ENCODE measurements at places on chromosomes 12 and 14.

DNA sequence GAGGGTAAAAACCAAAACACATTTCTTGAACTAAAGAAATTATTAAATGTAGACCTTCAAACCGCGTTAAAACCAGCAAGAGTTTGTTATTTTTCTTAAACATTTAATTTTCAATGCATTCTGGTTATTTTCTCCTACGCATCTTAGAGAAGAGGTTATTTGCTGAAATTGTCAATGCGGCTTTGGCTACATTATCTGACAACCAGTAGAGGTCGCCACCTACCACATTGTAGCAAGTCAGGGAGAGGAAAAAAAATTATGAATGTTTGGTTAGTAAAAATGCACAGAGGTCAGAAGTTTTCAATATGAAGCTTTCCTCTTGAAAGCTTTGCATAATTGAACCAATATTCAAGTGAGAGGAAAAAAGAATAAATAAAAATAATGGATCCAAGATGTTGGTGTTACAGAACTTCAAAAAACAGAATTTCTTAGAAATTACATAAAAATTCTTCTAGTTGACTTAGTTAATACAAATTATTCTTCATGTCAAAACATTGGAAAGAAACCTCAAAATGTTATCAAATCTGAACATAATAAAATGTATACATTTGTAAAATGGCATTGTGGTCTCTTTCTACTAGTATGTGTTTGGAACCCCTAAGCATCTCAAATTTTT, 159.4 kb upstream of the TMTC2 start:
- DNase-seq = peak; percentile 55

- DNase-seq = no peak
Observed at GRCh38 chr14:88618476-88618875, 55.6 kb downstream of the ZC3H14 start.

DNA sequence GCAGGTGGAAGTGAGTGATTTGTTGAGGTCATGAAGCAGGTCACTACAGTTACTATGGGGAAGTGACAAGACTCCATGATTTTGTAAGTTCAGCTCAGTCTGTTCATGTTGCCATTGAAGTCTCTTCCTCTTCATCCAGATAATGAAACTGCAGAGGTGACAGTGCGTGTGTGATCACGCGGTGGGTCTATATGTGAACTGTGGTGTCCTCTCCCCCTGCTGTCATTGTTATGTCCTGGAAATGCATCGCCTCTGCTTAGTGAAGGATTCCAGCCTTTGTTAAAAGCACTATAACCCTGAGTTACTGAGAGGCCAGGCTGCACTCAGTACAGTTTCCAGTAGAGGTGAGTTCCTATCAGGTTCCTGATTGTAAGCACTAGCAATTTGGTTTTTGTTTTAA, 216.2 kb upstream of the RMST start:
- no peak for DNase-seq

DNA sequence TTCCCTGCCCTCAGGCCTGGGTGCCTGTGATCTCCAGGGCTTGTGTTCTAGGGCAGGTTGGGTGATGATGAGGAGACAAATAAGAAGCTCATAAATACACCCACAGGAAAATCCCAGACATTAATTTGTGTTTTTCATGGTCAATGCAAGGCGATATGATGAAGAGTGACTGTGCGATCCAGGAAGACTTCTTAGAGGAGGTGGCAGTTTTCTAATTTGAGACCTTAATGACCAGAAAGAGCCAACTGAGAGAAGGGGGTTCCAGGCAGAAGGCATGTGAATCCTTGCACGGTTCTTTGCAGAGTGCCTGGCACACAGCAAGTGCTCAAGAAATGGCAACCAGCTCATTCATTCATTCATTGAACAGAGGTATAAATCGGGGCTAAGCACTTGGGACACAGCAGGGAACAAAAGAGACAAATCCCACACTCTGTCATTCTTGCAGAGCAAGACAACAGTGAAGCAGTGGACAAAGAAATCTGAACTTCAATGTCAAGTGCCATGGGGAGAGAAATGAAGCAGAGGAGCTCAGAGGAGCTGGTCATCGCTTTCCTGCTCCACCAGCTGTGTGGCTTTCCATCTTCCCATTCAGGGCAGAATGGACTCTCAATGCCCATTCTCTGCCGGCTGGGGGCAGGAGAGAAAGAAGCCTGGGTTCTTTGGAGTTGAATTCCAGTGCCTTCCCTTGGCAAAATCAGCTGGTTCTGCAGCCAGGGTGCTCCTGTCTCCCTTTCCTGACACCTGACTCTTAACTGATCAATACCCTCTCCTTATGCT, 128.3 kb downstream of the AACS start:
- no peak for DNase-seq

- DNase-seq = no peak
Observed at GRCh38 chr12:110028323-110028722, 20.0 kb downstream of the C12orf76 start.

DNA sequence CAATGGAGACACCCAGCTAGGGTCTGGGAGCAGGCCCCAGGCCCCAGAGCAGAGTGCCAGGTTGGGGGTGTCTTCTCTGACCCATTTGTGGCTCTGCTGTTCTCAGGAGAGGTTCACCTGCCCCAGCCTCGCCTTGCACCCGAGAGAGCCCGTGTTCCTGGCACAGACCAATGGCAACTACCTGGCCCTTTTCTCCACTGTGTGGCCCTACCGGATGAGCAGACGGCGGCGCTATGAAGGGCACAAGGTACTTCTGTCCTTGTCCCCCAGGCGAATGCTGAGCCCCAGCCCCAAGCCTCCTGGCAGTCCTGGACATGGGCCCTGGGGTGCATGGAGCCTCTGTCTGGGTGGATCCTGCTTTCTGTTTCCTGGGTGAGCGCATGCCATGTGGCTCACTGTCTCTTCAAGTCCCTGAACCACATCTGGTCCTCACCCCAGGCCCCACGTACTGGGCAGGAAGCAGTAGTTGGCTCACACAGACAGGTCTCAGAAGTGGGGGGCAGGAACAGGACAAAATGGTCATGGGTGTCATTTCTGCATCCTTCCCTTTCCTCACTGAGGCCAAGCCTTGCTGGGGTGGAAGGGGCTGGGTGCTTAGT, 58.2 kb downstream of the BEGAIN start:
- DNase-seq = no peak

GRCh38 chr12:132465269-132466190, 24.4 kb upstream of the FBRSL1 start:
- DNase-seq = no peak

- DNase-seq = no peak
Observed at GRCh38 chr14:90777830-90778485, 38.3 kb downstream of the TTC7B start.

GRCh38 chr12:30996752-30997151, 70.2 kb downstream of the TSPAN11 start:
- no peak for DNase-seq

DNA sequence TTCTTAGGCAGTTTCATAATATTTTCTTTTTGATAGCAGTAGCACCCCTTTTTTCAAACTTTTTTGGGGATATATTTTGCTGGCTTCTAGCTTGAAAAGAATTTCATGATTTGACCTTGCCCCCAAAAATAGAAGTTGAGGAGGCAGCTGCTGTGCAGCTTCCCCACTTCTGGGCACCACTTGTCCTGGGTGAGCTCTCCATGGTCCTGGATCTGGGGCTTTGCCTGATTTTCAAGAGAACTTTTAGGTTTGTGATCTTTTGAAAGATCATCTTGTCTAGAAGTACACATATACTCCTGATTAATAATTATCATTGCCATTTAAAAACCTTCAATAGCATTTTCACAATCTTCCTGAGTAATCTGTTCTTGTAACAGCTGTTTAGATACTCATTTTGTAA, 271.6 kb downstream of the NPAS3 start:
- DNase-seq = no peak

GRCh38 chr14:28875934-28876571, 109.5 kb downstream of the FOXG1 start:
- peak; percentile 94 for DNase-seq

- no peak for DNase-seq
Observed at GRCh38 chr12:48221645-48222044, 18.6 kb upstream of the OR10AD1 start.

GRCh38 chr12:29278673-29279420, 102.1 kb downstream of the ERGIC2 start:
- no peak for DNase-seq

DNA sequence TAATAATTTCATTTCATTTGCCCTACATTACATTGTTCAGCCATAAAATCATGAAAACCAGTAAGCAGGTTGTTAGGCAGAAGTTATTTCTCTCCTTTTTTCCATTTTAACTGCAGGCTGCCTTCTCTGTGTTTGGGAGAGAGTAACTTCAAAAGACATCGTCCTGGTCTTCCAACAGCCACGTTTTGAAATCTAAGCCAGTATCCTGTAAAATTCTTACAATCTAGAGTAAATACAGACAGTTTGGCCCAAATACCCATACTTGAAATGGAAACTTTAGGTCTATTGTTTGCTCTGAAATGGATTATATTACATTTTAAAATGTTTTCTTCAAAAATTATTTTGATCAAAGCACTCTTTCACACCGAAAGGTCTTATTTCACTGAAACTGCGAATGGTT, 66.1 kb upstream of the SLCO1C1 start:
- no peak for DNase-seq

GRCh38 chr12:116573776-116574175, 14.6 kb downstream of the MAP1LC3B2 start:
- DNase-seq = no peak

DNA sequence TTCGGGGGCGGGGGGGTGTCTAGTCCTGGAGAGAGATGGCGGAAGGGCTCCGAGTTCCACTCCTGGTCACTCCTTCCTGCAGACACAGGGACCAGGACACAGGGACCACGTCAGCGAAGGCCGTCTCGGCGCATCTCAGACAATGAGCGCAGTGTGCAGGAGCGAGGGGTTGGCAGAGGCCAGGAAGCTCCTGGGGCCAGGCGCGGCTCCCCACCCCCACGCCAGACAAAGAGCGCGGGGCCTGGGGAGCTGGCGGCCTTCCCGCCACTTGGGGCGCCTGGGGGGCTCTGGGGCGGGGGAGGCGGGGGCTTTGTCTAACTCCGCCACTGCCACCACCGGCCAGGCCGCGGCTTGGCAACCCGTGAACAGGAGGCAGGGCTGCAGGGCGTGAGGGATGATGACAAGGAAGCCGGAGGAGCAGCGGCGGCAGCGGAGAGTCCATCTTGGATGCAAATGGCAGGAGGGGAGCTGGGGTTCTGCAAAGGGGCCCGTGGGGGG, 2.2 kb downstream of the CDK2AP1 start:
- DNase-seq = peak; percentile 84

- no peak for DNase-seq
Observed at GRCh38 chr12:8742501-8742900, 44.7 kb downstream of the RIMKLB start.

- no peak for DNase-seq
Observed at GRCh38 chr14:45242706-45243105, 10.3 kb downstream of the MIS18BP1 start.

DNA sequence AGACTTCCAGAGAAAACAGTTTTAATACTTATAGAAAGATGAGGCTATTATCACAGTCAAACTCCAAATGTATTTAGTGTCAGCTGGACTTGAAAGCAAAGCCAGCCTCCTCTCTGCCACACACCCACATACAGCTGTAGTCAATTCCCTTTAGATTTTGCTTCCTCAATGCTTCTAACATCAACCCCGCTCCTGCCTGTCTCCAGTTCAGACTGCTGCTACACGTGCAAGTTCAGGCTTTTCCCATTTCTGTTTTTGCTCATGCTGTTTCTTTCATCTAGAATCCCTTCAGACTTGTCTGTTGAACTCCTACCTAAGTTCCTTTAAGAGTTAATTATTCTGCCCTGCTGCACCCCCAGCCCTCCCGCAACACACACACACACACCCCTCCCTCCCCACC, 380.0 kb downstream of the KCNH5 start:
- DNase-seq = no peak

- no peak for DNase-seq
Observed at GRCh38 chr14:36901861-36902260, 240.2 kb downstream of the PAX9 start.

DNA sequence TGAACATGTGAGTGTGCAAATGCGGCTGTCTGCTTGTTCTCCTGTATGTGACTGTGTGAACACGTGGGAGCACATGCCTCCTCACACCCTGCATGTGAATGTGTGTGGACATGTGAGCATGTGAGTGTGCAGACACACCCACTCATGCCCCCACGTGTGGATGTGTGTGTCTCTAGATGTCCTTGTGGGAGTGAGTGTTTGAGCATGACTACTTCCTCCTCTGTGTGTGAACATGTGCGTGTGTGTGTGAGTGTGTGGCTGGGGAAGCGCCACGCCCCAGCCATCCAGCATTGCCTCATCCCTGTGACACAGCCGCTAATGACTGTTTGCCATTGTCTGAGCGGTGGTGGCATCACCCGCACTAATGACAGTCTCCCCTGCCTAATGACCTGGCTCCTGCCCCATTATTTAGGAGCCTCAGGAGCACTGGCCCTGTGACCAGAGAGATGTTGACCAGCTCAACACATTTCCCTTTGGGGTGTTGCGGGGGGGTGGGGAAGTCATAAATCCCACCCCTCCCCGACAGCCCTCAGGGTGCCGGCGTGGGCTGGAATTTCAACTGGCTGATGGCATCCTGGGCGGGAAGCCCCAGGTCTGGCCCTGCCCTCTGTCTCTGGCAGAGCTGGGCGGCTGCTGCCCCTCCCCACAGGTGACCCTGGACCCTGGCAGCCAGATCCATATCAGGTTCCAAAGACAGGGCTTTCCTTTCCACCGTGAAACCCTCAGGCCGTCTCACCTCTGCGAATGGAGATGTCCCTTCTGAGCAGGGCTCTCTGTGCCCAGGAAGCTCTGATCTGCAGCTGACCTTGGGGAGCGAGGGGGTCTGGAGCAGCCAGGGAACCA, 11.5 kb upstream of the KRT80 start:
- DNase-seq = peak; percentile 65

GRCh38 chr14:56176530-56176929, 58.3 kb downstream of the PELI2 start:
- no peak for DNase-seq

GRCh38 chr12:32420356-32420755, 21.0 kb downstream of the FGD4 start:
- no peak for DNase-seq
